ENCODE measurements at places on chromosomes 12 and 14.

DNA sequence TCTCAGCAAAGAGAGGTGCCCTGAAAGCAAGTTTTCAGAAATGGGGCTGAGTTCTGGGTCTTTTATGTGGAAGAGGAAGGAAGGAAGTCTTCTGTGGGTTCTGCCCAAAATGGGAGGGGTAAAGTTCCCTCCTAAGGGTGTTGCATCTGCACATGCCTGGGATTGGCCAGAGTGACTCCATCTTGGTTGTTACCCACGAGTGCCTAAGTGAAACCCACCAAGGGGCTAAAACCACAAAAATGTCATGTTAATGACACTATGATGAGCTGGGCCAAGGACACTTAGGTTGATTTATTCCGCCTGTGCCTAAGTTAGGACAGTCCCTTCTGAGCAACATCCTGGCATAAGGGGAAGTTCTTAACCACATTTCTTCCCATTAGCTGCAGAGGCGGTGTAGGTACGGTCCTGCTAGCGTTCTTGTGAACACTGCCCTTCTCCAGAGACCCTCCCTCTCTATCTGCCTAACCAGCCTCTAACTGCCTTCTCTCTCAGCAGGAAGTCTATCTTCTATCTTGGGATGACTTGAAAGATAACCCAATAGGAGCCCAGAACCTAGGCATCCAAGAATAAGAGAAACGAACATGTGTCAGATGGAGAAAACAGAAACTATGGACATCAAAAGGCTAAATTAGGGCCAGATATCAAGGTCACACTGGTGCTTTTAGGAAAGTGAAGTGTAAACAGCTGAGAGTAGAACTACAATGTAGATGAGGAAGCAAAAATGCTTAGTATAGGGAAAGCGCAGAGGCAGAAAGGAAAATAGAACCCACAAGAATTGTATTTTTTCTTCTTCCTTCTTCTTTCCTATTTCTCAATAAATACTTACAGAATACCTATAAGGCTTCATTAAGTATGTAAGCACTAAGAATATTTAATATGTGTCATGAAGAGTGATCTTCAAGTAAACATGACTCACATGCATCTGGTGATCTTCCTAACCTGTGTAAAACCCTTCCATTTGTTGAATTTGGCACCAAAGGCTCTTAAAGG is 104.2 kb upstream of the AMN1 start:
- no peak for DNase-seq

- no peak for DNase-seq
Measured at GRCh38 chr12:27020761-27021160, 1.6 kb upstream of the MED21 start.

GRCh38 chr14:96979611-96980074 is 182.5 kb downstream of the VRK1 start:
- no peak for DNase-seq

- DNase-seq: no peak
Measured at GRCh38 chr12:46516238-46516932, 143.8 kb upstream of the SLC38A2 start.

DNA sequence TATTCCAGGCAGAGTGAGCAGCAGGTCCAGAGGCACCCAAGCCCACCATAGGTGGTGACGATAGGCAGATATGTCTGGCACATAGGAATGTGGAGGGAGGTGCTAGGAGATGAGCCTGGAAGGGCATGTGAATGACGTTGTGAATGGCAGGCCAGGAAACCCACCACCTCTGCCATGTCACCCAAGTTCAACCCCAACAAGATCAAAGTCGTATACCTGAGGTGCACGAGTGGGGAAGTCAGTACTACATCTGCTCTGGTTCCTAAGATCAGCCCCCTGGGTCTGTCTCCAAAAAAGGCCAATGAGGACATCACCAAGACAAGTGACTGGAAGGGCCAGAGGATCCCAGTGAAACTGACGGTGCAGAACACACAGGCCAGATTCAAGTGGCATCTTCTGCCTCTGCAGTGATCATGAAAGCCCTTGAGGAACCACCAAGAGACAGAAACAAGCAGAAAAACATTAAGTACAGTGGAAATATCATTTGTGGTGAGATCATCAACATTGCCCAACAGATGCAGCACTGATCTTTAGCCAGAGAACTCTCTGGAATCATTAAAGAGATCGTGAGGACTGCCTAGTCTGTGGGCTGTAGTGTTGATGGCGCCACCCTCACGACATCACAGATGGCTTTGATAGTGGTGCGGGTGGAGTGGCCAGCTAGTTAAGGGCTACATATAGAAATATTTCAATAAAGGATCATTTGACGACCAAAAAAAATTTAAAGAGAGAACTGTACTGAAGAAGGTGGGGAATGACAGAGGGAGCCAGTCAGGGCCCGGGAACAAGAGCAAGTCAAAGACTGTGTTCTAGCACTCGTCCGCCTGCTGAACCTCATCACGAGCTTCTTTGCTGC is 99.7 kb downstream of the ZFP36L1 start:
- DNase-seq: peak; percentile 90

DNA sequence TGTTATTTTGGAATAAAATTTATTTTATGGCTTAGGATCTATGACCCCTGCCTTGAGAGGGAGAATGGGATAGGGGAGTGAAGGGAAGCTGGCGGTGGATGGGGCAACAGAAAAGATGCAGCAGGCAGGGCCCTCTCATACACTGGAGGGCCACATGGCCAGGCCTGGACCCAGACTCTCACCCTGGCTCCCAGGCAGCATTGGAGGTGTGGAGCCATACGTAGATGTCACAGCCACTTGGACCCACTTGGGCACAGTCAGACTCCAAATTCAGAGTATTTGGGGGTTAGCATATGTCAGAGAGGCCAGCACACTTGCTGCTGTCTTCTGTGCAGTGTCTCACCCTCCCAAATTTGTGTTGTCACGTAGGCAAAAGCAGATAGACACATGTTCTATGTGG is 6.5 kb downstream of the NAB2 start:
- no peak for DNase-seq

GRCh38 chr14:64573109-64573508 is 23.3 kb downstream of the PPP1R36 start:
- no peak for DNase-seq

- DNase-seq: peak; percentile 56
Measured at GRCh38 chr12:111438481-111438880, 32.8 kb downstream of the SH2B3 start.

DNA sequence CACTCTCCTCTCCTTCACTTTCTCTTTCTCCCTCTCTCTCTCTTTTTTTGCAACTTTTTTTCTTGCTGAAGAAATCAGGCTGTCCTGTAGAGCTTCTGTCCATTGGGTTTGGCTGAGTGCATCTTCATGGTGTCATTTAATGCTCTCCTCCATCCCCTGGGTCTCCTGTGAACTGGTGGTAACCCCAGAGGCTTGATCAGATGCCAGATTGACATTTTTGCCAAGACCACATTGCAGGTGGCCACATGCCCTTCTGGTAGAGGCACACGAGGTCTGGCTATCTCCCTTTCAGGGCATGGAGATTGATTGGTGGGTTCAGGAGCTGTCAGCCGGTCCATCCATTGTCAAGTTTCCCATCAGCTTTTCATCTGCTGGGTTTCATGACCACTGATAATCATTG is 188.3 kb upstream of the MYL2 start:
- no peak for DNase-seq

- DNase-seq: no peak
Measured at GRCh38 chr12:44021471-44021971, 185.6 kb downstream of the TMEM117 start.

GRCh38 chr14:75803765-75804164 is 142.7 kb downstream of the TTLL5 start:
- DNase-seq: no peak

- no peak for DNase-seq
Measured at GRCh38 chr12:26278266-26278665, 82.9 kb downstream of the SSPN start.

GRCh38 chr14:33711811-33712216 is 239.1 kb downstream of the EGLN3 start:
- DNase-seq: no peak

DNA sequence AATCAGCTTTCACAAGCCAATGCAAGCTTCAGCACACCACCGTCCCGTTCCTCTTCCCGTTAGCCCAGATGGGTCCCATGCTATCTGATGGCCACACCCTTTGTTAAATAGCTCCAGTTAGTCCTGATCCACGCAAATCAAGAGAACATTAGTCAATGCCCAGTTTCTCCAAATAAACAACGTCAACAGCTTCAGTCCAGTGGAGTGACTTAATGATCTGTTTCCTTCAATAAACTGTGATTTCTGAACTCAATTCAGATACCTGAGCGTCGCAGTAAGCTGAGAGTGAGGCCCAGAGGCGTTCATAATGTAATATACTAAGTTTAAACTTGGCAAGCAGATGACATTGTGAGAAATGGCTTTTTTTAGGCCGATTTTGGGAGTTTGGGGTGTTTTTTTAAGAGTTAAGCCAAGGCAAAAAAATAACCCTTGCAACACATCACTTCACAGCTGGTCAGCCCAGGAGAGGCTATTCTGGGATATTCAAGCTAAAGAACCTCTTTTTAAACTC is 112.3 kb downstream of the ZFP36L1 start:
- peak; percentile 51 for DNase-seq

DNA sequence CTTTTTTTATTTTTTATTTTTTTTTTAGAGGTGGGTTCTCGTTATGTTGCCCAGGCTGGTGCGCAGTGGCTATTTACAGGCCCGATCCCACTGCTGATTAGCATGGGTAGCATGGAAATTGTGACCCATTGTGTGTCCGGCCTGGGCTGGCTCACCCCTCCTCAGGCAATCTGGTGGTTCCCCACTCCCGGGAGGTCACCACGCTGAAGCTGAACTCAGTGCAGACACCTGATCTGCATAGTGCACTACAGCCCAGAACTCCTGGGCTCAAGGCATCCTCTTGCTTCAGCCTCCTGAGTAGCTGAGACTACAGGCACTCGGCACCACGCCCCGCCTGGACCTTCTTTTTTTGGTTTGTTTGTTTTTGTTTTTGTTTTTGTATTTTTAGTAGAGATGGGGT is 5.5 kb upstream of the CD4 start:
- no peak for DNase-seq

DNA sequence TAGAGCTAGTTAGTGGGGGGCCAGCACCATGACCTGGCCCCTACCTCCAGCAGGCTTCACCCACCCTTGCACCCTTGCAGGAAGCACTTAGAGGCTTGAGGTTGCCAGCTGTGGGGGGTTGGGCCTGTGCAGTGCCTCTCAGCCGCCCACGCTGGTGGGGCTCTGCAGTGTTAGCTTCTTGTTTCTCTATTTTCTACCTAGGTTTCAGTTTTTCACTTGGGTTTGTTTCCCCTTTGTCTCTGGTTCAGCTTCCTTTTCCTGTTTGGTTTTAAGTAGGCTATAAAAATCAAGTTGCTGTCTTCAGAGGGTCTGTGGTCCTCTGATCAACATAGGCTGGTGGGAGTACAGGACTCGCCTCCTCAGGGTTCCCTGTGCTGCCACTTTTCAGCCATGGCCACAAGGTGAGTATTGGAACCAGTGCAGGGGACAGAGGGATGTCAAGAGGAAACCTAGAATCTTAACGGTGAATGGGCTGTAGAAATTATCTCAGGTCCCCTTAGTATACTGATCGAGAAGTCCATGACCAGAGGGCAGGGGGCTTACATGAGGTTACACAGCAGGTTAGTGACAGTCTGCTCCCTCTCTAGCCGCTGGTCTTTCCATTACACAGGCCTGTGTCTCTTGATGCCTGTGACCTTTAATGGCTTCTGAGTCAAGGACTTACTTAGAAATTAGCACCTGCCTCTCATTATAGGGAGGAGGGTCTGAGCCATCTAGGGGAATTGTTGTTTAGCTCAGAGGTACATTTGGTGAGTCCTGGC is at the start of gene EVL:
Gene EVL, plus strand, starts transcription at position 312 of the 761 bp plus-strand sequence. Its CDS starts 79 bp downstream, at position 391.
- DNase-seq: no peak

DNA sequence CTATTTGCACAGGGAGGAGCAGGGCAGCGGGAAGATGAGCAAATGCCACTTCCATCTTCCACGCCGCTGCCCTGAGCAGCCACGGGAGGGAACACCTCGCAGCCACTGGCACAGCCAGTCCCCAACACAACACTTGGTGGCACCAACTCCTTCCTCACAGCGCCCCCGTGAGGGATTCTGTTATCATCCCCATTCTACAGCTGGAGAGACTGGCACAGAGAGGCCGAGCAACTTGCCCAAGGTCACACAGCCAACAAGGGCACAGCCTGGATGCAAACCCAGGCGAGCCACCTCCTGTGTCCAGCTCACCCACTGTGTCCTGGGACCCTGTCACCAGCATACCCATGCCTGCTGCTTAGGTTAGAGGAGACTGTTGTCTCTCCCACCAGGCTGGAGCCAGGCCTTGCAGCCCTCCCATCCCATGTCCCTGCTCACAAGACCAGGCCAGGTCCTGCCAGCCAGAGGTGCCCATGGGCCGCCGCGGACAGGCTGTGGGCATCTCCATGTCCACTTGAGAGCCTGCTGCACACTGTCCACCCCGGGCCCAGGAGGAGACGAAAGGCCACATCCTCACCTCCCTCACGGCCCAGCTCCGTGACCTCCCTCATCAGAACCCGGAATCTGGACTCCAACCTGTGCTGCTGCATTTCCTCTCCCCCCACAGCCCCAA is 57.0 kb downstream of the NCOR2 start:
- no peak for DNase-seq

DNA sequence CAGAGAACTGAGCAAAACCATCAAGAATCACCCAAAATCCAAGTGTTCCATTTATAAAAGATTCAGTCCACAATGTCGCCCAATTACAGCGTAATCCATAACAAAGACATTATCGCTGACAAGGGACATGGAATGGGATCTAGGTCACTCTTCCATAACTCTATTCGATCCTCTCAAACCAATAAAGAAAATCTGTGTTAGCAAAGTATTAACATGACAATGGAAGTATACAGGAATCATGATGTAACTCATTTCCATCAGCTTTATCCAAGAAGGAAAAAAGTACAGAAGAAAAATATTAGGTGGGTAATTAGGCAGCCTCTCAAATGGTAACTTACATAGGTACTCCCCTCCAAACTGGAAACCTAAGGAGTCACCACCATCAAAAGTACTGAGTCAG is 4.9 kb downstream of the ZFYVE1 start:
- no peak for DNase-seq

DNA sequence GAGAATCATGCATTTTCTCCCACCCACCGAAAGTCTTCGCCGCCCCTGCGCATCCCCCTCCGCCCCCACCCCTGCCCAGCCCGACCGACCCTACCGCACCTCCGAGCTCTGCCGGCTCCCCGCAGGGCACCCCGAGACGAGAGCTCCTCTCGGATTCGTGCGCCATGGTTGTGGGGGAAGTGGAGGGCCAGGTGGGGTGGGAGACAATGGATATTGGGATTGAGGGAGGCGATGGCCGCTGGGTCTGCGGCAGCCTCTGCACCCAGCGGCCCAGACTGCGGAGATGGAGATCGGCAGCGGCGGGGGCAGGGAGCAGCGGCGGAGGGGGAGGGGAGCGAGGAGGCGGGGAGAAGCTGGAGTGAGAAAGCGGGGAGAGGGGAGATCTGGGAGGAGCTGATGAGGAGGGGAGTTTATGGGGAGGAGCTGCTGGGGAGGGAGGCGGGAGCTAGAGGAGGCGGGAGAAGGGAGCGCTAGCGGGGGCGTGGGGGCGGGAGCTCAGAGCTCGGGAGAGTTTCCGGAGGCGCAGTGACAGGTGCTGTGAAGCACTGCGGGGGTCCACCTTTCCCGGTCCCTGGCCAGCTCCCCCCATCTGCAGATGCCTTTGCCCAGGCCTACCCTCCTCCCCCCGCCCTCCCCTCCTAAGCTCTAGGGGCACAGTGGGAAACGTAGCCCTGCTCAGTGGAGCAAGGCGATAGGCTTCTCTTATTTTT is at the start of gene SALL2:
Gene SALL2, minus strand, starts transcription at position 385 of the 710 bp plus-strand sequence. Its CDS starts 219 bp downstream, at position 166.
- peak; percentile 55 for DNase-seq

- DNase-seq: no peak
Measured at GRCh38 chr12:118581371-118581770, 205.0 kb downstream of the SUDS3 start.

- peak; percentile 4 for DNase-seq
Measured at GRCh38 chr12:80988986-80989385, 51.3 kb upstream of the LIN7A start.

- DNase-seq: no peak
Measured at GRCh38 chr14:72675126-72675525, 218.8 kb downstream of the DPF3 start.
